ENCODE measurements at places on chromosomes 2 and 18.

GRCh38 chr18:3486512-3486911 is 36.5 kb downstream of the TGIF1 start:
- no peak for DNase-seq

DNA sequence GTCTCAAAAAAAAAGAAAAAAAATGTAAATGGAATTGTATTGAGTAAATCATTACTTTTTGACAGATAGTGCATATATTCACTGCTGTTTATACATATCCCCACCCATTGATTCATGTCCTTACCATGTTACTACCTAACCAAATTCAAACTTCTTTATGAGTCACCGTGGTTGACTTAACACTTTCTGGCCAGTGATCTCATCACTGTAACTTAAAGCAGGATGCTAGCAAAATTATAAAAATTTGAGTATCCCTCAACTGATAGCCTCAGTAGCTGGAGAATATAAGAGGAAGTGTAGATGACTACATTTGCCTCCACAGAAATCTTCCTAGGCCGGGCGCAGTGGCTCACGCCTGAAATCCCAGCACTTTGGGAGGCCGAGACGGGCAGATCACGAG is 13.4 kb downstream of the CNOT9 start:
- no peak for DNase-seq

GRCh38 chr2:166700079-166700478 is 188.2 kb upstream of the XIRP2 start:
- no peak for DNase-seq

- peak; percentile 90 for DNase-seq
These were observed 442.0 kb upstream of the SYT4 start for GRCh38 chr18:43719267-43719795.

DNA sequence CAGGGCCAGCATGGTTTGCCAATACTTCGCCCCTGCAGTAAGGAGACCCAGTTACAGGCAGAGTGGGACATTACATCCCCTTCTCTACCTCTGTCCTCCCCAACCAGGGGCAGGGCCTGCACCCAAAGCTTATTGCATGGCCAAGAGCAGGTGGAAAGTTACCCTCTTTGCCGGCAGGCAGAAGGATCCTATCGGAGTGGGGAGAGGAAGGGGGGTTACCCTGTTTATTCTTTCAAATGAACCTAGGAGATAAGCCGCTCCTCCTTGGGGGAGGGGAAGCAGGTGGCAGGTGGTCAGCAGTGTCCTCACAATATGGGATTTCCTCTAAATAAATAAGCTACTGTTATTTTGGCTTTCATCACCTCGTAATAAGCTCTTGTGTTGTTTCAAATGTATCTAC is 53.9 kb downstream of the SPATS2L start:
- no peak for DNase-seq

DNA sequence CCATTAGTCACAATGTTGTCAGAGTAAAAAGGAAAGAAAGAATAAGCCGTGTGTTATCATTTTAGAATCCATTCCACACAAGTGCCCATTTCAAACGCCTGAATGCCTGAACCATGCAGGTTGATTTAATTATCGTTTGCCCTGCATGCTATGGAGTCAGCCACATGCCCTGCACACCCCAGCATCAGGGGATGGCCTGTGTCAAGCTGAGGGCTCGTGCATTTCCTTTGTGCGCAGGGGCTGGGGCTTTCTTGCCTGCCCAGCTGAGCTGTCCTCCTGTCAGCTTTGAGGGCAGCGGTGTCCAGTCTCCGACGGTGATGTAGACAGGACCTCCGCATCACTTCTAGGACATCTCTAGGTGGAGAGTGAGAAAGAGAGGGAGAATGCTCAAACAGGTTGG is 200.4 kb downstream of the TSN start:
- DNase-seq = no peak

DNA sequence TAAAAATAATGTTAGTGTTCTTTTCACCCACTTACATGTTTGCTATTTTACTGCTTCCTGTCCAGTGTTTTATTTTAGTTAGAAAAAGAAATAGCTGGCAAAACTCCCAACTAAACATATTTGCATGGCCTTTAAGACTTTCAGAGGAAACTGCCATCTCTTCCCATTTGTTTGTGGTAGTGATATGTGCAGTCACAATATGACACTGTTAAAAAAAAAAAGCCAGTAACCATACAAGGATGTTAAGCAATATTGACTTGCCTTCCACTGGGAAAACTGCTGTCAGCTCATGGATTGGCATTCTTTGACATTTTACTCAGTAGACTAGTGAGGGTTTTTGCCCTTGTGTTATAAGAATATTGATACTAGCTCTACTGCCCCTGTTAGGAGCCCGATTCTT is 29.1 kb downstream of the XIRP2 start:
- no peak for DNase-seq

DNA sequence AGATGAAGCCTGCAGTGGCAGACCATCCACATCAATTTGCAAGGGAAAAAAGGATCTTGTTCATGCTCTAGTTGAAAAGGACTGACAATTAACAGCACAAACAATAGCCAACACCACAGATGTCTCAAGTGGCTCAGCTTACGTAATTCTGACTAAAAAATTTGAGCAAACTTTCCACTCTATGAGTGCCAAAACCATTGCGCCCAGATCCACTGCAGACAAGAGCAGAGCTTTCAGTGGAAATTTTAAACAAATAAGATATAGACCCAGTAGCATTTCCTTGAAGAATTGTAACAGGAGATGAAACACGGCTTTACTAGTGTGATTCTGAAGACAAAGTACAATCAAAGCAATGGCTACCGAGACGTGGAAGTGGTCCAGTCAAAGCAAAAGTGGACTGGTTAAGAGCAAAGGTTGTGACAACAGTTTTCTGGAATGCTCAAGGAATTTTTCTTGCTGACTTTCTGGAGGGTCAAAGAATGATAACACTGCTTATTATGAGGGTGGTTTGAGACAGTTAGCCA is 12.0 kb upstream of the ZNF396 start:
- no peak for DNase-seq

DNA sequence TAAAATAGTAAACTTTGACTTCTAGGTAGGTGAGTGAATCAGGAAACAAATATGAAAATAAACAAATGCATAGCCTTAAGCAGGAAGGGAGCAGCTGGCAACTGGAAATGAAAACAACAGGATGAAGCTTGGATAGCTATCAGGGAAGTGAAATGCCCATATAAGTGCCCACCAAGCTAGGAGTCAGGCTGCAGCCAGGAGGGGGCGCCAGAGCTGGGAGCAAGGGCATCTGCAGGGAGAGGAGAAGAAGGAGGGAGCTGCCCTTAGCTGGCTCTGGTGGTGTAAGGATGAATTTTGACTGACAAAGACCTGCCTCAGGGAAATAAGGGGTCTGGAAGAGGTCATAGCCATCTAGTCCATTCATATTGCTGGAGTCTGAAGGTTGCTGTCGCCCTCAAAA is 298.3 kb downstream of the TDRD15 start:
- peak; percentile 75 for DNase-seq

GRCh38 chr2:20230114-20230425 is 5.1 kb upstream of the SDC1 start:
- DNase-seq = no peak

- no peak for DNase-seq
These were observed 10.7 kb downstream of the SPTBN1 start for GRCh38 chr2:54466870-54467269.

DNA sequence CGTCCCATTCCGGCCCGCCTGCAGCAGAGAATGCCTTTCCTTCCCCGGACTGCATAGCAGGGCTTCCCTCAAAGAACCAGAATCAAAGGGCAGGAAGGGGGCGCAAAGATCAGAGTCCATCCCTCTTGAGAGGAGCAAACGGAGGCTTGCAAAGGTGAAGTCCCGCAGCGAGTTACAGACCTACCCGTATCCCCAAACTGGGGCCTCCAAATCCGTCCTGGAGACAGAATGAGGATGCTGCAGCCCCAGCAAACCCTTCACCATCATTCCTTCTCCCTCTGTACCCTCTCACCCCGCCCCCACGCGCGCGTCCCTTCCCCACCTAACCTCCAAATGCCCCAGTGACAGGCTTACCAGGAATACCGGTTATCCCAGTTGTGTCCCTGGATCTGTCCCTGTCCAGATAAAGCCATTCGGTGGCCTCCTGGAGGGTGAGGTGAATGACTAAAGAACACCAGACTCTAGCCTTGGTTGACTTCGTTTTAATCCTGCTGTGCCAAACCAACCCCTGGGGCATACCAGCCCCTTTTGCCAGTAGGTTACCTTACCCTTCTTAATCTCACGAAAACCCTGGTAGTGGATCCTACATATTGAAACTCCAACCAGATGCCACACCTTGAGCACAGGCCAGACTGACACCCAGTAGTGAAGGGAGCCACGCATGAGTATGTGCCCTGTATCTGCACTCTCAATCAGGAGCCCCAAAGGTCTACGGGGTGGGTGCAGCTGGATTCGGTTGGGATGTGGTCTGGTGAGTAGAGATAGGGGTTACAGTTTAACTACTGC is 961 bp upstream of the SLC40A1 start:
- DNase-seq = peak; percentile 79

DNA sequence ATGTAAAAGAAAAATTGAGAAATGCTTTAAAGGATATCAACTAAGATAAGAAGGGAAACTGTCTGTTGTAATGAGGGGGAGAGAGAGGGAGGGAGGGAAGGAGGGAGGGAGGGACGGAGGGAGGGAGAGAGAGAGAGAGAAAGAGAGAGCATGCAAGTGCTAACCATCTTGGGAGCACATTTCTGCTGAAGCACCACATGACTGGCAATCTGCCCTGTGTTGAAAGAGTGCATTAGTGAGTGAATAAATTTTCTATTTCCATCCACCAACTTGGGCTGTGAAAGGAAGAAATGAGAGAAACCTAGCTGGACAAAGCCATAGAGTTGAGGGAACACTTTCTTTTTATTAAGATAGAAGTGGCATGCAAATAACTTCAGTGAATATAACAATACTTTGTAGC is 110.7 kb downstream of the TMX3 start:
- DNase-seq = no peak

GRCh38 chr2:53787614-53788289 is 908 bp downstream of the ERLEC1 start:
- DNase-seq = no peak

- no peak for DNase-seq
These were observed 36.0 kb upstream of the YPEL5 start for GRCh38 chr2:30110773-30111172.

DNA sequence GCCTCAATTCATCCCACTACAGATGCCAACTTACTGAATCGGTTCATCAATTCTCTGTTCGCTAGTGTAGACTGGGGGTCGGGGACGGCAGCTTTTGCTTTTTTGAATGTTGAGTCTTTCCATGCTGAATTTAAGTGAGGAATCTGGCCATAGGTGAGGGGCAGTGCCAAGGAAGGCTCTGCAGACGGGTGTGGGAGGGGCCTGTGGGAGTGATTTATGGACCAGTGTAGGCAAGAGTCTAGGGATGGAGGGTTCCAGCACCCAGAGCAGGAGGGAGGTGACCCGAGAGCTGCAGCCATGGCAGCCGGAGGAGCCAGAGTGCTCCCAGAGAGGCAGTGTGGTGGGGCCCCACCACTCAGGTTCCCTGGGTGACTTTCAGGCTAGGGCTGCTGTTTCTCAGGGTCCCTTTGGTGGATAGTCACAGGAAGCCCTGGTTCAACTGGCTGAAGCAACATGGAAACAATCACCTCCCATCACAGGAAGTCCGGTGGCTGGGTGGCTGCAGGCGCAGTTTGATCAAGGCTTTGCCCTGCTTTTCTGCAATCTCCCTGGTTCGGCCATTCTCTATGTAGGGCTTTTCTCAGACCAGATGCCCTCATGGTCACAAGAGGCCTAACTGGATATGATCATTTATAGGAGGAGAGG is 16.9 kb upstream of the TEX44 start:
- DNase-seq = no peak

GRCh38 chr2:227890495-227891079 is 19.2 kb downstream of the DAW1 start:
- no peak for DNase-seq

- no peak for DNase-seq
These were observed 251.1 kb upstream of the RASGRP3 start for GRCh38 chr2:33225350-33225749.

DNA sequence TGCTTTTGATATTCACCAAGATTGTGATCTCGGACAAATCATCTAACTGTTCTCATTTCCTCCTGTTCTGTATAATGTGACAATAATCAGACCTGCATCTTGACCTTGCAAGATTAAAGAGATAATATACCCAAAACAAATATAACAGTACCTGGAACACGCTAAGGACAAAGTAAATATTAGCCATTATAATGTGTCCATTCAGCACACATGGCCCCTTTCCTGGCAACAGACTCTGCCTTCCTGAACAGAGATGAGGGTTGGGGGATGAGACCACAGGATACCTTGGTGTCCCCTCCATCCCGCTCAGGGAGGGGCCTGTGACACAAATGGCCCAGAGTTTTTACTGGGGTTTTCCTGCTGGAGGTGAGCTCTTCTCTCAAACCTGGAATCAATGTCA is 143.4 kb upstream of the SERPINE2 start:
- no peak for DNase-seq

DNA sequence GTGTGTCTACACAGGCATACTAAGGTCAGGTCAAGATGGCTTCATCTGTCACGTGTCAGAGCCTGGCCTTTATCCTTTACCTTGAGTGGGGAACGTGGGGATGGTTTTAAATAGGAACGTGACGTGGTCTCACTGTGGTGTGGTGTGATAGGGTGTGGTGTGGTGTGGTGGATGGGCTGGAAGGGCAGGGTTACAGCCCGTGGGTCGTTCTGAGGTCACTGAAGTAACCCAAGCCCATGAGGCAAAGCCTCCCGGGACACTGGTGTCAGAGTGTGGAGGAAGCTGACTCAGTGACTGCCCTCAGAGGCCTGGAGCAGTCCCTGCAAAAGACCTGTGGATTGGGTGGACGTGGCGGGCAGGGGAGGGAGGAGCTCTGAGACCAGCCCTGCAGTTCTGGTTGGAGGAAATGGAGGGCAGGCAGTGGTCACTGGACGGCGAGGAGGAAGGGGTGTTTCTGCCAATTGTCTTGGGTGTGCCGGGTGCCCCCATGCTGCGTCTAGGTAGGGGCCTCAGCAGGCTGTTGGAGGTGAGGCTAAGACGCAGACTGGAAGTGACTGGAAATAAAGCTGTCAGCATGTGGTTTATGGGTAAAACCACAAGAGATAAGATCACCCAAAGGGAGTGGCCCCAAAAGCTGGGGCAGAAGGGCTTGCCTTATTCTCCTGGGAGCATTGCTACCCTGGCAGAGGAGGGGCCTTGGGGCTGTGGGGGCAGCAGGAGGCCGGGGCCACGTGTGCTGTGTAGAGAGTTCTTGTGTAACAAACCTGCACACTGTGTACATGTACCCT is 84.8 kb downstream of the SH3RF3 start:
- DNase-seq = no peak
